Endodermal cell (in vitro differentiated cells): ENCODE measurements at places on chromosomes 5 and 9. TPM values are rescaled to one million over a fixed set of nuclear protein-coding genes. Genes with fewer than 3 reads are reported as not detected.

The DND1 gene
- total RNA-seq, result 1.6 and 1.9 TPM in 2 replicates

The LCN12 gene
- 3.8 and 4.4 TPM in 2 replicates for total RNA-seq

The ZBED3 gene
- 3.1 to 5.6 TPM (median 4.7 TPM) in 3 replicates for total RNA-seq

The IRX4 gene
- 1.5 TPM in 1 of 3 replicates, not detected in the others for total RNA-seq

The TTC39B gene
- 53.5 to 59.3 TPM (median 56.4 TPM) in 3 replicates for total RNA-seq

The TMC1 gene
- 0.05 and 0.09 TPM in 2 replicates for total RNA-seq

The GRM6 gene
- total RNA-seq, result not detected in 2 replicates

The IL33 gene
- total RNA-seq, result 0.21 to 0.33 TPM in 2 of 3 replicates, not detected in the other

The CATSPER3 gene
- total RNA-seq, result 0.54 to 1.0 TPM (median 0.64 TPM) in 3 replicates

The BTNL8 gene
- not detected in 3 replicates for total RNA-seq

The CAMK4 gene
- 1.9 to 3.9 TPM (median 3.4 TPM) in 3 replicates for total RNA-seq

The RPL37 gene
- 1,276 to 1,411 TPM (median 1,321 TPM) in 3 replicates for total RNA-seq

The SPATA31A3 gene
- total RNA-seq, result not detected in 3 replicates

The ACSL6 gene
- total RNA-seq, result 0.29 and 0.73 TPM in 2 replicates

The MYMK gene
- not detected in 2 replicates for total RNA-seq

The SLC6A3 gene
- total RNA-seq, result 0.08 to 0.14 TPM in 2 of 3 replicates, not detected in the other

The DBH gene
- not detected in 2 replicates for total RNA-seq

The ARID3C gene
- total RNA-seq, result 0.16 and 0.31 TPM in 2 replicates

The TRIM7 gene
- total RNA-seq, result 0.77 TPM in 1 of 3 replicates, not detected in the others

The POU5F2 gene
- 0.43 and 0.84 TPM in 2 replicates for total RNA-seq

The CEP72 gene
- total RNA-seq, result 26.5 and 36.5 TPM in 2 replicates

The DMRT2 gene
- 0.25 TPM in 1 of 2 replicates, not detected in the other for total RNA-seq

The PTPRD gene
- total RNA-seq, result 101 to 132 TPM (median 110 TPM) in 3 replicates

The HAND1 gene
- 0.14 TPM in 1 of 2 replicates, not detected in the other for total RNA-seq

The IFNA13 gene
- total RNA-seq, result not detected in 3 replicates

The TGFBR1 gene
- 74.2 to 78.8 TPM (median 74.8 TPM) in 3 replicates for total RNA-seq

The WHRN gene
- 6.1 and 7.0 TPM in 2 replicates for total RNA-seq

The IFNK gene
- total RNA-seq, result not detected in 2 replicates

The ITGA2 gene
- total RNA-seq, result 4.0 to 4.8 TPM (median 4.5 TPM) in 3 replicates

The OMD gene
- not detected in 3 replicates for total RNA-seq

The DMRTA1 gene
- 4.6 to 6.3 TPM (median 5.1 TPM) in 3 replicates for total RNA-seq

The UAP1L1 gene
- 4.5 and 5.5 TPM in 2 replicates for total RNA-seq

The OR1J2 gene
- total RNA-seq, result not detected in 3 replicates

The PRLR gene
- 1.1 to 4.1 TPM (median 2.5 TPM) in 3 replicates for total RNA-seq

The FRRS1L gene
- total RNA-seq, result 1.5 and 1.6 TPM in 2 replicates
